ENCODE measurements at places on chromosomes 6 and 20.

DNA sequence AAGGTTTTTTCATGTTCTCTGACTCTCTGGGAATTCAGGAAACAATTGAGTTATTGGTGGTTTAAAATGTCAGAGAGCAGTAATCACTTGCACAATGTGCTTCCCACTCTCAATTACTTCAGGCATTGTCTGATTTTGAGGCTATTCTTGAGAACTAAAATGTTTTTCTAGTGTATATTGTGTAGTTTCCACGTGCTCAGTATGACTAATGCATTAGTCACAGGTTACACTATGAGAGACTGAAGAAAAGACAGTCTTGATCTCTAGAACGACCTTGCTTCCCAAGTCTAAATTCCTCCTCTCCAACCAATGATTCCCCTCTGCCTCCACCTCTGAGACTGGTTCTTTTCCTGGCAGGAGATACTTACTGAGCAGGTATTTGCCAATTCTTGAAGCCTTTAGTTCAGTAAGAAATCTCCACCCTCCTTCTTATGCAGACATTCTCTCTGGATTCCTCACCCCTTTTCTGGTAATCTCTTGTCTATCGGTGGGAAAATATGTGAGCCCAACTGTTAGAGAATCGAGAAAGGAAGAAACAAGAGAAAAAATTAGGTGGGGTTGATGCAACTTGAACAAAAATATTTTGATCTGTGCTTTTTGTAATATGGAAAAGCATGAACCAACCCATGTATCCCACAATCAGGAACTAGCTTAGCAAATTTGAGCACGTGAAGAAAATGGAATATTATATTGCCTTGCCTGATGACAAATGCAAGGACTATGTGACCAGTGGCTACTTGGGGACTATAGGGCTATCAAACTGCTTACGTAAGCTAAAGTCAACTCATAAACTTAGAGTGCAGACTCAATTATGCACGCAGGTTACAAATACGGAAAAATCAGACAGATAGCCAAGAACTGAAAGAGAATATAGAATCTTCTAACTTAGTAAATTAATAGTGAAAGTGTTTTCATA lies 61.1 kb upstream of the SLC22A16 start:
- no peak overlapping the region for H3K27ac ChIP-seq
- H3K27me3 ChIP-seq, result no peaks in the 10 kb centered on the region
- no peak for DNase-seq
- H3K36me3 ChIP-seq, result peaks cover 8% of the 10 kb centered on the region

DNA sequence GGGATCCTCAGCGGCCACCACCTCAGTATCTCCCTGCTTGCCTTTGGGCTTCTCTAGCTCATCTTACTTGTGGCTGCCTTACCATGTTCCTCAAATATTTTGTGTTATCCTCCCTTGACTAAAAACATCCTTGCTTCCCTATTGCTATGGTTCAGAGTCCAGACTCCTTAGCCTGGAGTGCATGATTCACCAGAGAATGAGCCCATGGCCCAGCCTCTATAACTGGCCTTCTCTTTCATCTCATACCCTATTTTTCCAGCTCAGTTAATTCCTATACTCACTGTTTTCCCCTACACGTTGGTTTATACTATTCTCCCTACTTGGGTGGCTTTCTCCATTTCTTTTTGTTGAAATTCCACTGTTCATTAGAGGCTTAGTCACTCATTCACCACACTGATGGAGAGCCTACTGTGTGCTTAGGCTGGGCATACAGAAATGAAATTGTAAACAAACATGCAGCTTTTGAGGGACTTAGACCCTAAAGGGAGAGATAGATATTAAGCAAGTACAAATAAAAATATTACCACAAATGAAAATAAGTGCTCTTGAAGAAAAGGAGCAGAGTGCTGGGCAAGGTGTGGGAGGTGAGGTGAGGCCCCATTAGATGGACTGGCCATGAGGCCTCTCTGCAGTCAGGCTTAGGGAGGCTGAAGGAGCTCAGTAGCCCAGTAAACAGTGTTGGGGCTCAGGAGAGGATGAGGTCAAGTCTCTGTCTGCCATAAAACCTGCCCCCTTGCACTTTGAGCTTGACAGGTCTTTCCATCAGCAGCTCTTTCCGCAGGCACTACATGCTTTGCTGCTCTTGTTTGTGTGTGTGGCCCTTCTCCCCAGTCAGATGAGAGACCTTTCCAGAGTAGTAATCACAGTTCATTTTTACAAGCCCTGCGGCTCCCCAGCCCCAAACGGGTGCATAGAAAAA lies 109.3 kb downstream of the TCP11 start:
- H3K4me3 ChIP-seq, result no peak overlapping the region
- DNase-seq, result no peak
- H3K36me3 ChIP-seq, result no peaks in the 10 kb centered on the region
- H3K27ac ChIP-seq, result no peak overlapping the region
- no peaks in the 10 kb centered on the region for H3K27me3 ChIP-seq

DNA sequence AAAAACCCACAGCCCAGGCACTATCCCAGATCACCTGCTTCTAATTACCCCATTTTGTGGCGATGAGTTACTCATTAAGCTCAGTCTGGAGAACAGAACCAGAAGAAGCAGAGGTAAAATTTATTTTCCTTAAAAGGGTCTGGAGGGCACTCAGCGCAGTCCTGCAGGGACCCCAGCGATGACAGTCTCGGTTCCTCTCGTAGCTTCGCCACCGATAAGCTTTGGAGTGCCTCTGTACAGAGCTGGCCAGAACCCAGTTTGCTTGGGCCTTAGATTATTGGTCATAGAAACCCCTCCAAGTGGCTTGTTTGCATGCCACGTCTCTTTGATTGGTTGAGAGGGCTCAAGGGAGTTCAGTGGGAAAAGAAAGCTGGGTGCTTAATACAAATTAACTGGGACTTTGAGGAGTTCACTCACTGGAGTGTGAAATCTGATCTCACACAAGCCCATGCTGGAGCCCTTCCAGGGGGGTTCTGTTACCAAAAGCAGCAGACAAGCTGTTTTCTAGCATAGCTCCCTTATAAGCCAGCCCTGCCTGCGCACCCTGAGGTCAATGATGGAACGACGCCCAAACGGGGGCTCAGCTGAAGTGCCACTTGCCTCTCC lies 158.5 kb upstream of the ARID1B start:
- no peaks in the 10 kb centered on the region for H3K4me1 ChIP-seq
- no peak for DNase-seq
- no peaks in the 10 kb centered on the region for H3K36me3 ChIP-seq
- peaks cover 4% of the 10 kb centered on the region for H3K27me3 ChIP-seq
- H3K27ac ChIP-seq, result no peak overlapping the region

- H3K27me3 ChIP-seq, result no peaks in the 10 kb centered on the region
- no peak for DNase-seq
- H3K36me3 ChIP-seq, result no peaks in the 10 kb centered on the region
- H3K4me1 ChIP-seq, result no peaks in the 10 kb centered on the region
- H3K27ac ChIP-seq, result no peak overlapping the region
Measured at GRCh38 chr6:101351173-101351572, 42.3 kb upstream of the GRIK2 start.

DNA sequence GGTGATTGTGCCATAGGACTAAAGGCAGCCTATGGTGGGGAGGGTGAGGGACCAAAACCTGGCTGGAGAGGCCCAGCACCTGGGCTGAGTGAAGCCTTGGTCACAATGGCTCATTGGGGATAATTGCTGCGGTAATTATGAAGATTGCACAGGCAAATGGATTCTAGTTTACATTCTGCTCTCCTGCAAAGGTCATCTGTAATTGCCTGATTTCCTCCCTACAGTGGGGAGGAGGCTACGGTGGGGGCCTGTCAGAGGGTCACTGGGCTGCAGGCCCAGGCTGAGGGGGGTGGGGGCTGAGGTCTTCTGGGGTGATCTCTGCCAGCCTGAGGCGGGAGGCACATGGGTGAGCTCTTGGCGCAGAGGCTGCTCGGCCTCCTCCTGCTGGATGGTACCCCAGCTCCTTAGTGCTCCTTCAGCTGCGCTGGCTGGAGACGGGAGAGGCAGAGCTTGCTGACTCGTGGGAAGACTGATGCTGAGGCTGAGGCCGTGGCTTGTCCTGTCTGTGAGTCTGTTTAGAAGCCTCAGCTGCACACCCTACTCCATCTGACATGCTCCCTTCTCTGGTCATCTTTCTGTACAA lies 30.3 kb downstream of the PACSIN1 start:
- H3K27me3 ChIP-seq, result peaks cover 2% of the 10 kb centered on the region
- H3K4me1 ChIP-seq, result no peaks in the 10 kb centered on the region
- no peaks in the 10 kb centered on the region for H3K36me3 ChIP-seq
- DNase-seq, result no peak

DNA sequence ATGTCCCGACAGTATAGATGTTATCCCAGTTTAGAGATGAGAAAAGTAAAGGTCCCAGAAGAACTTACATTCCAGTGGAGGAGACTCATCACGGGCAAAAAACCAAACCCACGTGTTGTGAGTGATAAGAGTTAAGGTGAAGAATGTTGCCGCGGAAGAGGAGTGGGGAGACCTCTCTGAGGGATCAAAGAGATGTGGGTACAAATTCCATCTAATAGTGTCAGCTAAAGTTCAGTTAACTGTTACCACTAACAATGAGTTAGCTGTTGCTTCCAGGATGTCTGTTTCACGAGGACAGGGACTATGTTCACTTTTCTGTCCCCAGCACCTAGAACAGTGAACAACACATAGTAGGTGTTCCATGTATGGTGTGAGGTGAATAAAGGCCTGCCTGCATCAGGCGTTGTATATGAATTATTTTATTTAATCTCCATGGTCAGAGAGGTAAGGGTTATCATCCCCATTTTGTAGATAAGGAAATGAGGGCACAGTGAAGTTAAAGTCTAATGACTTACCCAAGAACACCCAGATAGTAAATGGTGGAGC lies 39.8 kb upstream of the RSPO4 start:
- H3K27ac ChIP-seq, result no peak overlapping the region
- no peak for DNase-seq
- H3K27me3 ChIP-seq, result no peaks in the 10 kb centered on the region
- no peak overlapping the region for H3K4me3 ChIP-seq

DNA sequence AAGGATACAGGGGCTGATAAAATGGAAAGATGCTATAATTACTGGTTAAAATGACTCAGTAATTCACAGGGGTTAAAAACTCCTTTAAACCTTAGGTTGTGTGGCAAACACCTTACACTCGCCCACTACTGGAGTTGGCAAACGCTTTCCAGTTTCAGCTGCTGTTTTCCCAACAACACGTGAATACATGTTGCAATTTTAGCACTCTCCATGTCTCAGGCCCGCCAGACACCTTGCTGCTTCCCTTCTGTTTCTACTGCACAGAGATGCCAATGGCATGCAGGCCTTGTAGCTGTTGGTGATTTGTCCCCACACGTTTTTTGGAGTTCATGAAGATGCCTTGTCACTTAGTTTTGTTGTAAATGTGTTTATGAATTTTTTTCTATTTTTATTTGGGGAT lies 5.3 kb upstream of the TTPAL start:
- H3K36me3 ChIP-seq, result no peaks in the 10 kb centered on the region
- no peak for DNase-seq
- H3K27me3 ChIP-seq, result peaks cover 2% of the 10 kb centered on the region
- H3K27ac ChIP-seq, result no peak overlapping the region
- peaks cover 6% of the 10 kb centered on the region for H3K4me1 ChIP-seq

- H3K36me3 ChIP-seq, result peaks cover 51% of the 10 kb centered on the region
- H3K27ac ChIP-seq, result no peak overlapping the region
- DNase-seq, result no peak
- H3K27me3 ChIP-seq, result no peaks in the 10 kb centered on the region
- H3K4me3 ChIP-seq, result no peak overlapping the region
Measured at GRCh38 chr6:136696783-136697364, 95.4 kb downstream of the MAP3K5 start.

DNA sequence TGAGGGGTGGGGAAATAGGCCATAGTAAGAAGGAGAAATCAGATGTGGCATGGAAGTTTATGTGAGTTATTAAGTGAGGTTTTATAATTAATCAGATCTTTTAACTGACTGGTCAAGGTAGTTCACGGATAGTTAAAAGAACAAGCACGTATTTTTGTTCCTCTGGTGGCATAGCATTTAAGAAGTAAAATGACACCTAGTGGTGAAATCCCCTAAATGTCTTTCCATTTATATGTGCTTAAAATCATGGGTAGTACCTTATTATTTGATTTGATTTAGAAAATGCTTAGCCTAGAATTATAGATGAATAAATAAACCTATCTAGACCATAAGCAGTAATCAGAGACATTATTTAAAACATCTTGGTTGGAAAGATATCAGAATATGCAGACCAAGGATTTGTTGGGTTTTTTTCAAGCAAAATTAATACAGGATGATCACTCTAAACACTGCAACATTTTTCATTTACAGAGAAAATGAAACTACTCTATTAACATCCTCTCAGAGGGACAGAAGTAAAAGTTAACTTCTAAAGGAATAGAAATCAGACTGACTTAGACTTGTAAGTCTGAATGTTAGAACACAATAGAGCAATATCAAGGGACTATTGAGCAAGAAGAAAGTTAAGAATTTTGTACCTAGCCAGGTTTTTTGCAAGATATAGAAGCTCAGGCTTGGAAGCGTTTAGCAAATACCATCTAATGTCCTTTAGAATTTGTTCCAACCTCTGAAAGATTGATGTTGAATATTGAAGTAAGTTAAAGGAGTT lies 81.1 kb downstream of the STXBP5 start:
- H3K27me3 ChIP-seq, result no peaks in the 10 kb centered on the region
- peaks cover 26% of the 10 kb centered on the region for H3K36me3 ChIP-seq
- H3K4me1 ChIP-seq, result peaks cover 33% of the 10 kb centered on the region
- no peak overlapping the region for H3K27ac ChIP-seq
- DNase-seq, result no peak
- H3K4me3 ChIP-seq, result no peak overlapping the region

All from activated CD4-positive, alpha-beta memory T cell treated with anti-CD3 and anti-CD28 coated beads, Interleukin-2, amount 10 ng/mL, durations not matched to agents 7 days and 5 days (primary cell).